ENCODE measurements at places on chromosomes 5 and 9. TPM values are rescaled to one million over a fixed set of nuclear protein-coding genes. Genes with fewer than 3 reads are reported as not detected.

GMCL2 gene
- not detected for total RNA-seq

C9orf50 gene
- total RNA-seq: not detected

ANKRD18A gene
- 6.4 TPM for total RNA-seq

RANBP17 gene
- total RNA-seq: 4.2 TPM

GPR21 gene
- not detected for total RNA-seq

FBP1 gene
- total RNA-seq: not detected

CCL19 gene
- total RNA-seq: not detected

C8G gene
- total RNA-seq: 0.25 TPM

DNA sequence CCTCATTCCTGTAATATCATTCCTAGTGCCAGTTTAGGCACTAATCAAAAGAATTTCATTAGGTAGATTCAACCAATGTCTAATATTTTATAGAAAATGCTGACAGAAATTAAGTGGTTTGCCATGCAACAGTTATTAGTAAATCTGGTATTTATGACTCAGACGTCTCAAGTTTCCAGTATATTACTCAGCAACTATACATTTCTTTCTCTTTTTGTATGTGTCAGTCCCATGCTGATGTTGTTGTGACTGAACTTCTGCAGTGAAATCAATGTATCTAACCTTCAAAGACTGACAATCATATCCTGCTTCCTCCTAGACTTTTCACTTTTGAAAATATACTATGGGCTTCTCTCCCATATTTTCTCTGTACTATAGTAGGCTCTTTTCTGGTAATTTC, 822.5 kb downstream of the NR2F1-AS1 start:
- DNase-seq: peak; percentile 76

DNA sequence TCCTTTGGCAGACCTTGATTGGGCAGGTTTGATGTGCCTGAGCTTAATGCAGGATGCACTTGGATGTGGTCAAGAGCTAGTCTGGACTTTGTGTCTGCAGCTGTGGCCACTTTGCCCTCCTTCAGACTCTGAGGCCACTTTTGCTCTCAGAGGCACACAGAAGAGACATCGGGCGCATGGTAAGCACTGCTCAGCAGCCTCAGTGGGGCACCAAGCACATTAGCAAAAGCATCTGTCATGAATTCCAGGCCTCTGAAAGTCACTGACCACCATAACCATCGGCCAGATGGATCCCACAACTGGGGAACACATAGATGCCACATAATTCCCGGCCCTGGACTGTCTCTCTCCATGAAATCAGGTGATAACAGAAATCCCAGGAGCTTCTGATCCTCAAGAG, 34.3 kb upstream of the ZNF782 start:
- DNase-seq: no peak

- no peak for DNase-seq
Measured at GRCh38 chr9:36961561-36962325, 72.3 kb downstream of the PAX5 start.

- DNase-seq: no peak
Measured at GRCh38 chr9:68860419-68860818, 153.5 kb downstream of the PRKACG start.

DNA sequence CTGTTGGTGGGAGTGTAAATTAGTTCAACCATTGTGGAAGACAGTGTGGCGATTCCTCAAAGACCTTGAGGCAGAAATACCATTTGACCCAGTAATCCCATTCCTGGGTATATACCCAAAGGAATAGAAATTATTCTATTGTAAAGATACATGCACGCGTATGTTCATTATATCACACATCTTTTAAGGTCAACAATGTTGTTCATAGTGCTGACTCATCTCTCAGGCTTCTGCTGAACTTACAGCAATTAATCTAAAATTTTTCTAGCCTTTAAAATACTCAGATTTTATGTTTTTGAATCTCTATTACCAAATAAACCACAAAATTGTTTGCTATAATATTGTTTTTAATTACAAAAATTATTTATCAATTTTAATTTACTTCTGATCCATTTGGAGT, 38.8 kb upstream of the ZNF618 start:
- peak; percentile 7 for DNase-seq

- no peak for DNase-seq
Measured at GRCh38 chr5:2103940-2104339, 221.2 kb upstream of the IRX4 start.

DNA sequence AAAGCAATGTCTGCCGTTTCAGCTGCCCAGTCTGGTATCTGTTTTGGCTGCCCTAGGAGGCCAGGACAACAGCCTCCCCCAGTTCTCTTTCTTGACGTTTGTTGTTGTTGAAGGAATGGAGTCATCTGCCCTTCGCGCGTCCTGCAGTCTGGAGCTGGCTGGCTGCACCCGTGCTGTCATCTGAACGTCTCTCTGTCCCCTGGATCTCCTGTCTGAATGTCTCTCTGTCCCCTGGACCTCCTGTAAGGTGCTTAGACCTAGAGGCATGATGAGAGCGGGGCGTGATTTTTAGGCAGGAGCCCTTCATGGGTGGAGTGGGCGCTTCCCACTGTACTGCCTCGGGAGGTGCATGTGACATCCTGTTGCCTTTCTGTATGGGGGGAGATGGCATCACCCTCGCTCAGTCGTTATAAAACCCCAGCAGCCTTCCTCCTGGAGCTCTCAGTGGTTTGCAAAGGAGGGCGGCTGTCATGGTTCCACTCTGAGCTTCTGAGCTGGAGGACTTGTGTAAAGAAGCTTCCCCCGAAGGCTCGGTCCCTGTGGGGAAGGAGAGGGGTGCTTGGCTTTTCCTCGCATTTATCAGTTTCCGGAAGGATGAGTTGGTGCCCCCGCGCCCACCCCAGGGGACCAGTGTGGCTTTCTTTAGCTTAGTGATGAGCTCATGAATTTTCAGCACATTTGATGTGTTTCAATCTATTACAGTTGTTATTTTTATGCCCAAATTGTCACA, 49.8 kb upstream of the OLFM1 start:
- DNase-seq: no peak

DNA sequence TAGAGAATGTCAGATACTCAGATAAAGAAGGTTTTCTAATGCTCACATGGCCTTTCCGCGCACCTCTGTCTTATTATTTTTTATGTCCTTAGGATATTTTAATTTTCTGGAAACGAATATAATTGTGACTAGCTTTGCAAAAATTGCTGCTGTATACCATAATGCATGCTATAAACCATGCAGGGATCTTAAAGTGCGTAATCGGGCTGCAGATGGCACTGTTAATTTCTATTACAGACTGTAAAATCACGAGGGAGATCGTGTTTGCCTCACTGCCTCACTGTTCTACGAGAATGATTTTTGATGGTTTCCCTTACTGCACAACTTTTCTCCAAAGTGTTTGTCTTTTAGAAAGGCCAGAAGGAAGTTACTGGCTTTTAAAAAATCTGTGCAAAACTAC, 356.1 kb downstream of the TUSC1 start:
- no peak for DNase-seq

DNA sequence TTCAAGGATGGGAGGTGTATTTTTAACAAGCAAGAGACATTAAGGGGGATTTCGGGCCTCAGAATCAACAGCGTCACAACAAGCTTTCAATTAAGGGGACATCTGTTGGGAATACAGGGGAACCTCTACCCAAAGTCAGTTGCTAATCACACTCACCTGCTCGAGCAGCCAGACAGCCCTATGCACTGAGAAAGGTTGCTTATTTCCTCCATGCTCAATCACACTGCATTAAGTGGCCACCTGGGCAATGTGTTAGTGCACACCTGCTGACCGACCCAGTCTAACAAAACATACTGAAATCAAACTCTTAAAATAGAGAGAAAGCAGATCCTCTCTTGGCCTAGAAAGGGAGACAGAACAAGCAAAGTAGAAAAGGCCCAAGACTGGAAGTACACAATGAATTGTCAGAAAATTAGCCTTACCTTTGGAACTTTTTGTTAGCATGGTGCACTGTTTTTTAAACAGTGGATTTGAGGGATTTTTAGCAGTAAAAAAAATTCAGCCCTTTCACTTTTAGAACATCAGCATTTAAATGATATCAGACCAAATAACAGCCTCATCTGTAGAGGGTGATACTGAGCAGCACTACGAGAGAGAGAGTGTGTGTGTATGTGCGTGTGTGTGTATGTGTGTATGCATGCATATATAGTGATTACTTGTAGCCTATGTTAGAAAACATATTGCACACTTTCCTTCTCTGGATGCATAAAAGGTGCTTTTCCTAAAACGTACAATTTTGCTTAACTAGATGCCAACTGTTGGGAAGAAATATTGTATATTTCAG, 1118.6 kb upstream of the DMAC1 start:
- DNase-seq: no peak

DNA sequence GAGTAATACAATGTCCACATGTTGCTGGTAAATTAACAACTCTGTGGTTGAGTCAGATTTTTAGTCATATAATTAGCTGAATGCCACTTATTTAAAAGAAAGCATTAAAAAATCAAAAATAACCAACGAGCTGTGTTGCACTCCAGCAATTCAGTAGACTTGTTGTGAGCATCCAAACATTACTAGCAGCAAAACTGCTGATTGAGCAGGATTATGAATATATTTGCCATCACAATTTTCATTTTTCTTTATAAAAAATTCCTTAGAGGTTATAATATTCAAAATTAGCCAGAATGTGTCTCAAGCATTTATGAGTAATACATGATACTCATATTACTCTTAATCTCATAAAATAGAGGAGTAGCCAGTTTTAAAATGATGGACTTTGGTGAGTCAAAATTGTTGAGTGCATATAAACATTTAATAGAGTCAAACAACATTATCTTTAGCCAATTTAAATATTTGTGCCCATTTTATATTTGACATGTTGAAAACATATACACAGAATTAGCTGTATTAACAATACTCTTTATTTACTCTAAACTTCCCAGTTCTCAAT, 44.0 kb downstream of the ST8SIA4 start:
- DNase-seq: no peak

DNA sequence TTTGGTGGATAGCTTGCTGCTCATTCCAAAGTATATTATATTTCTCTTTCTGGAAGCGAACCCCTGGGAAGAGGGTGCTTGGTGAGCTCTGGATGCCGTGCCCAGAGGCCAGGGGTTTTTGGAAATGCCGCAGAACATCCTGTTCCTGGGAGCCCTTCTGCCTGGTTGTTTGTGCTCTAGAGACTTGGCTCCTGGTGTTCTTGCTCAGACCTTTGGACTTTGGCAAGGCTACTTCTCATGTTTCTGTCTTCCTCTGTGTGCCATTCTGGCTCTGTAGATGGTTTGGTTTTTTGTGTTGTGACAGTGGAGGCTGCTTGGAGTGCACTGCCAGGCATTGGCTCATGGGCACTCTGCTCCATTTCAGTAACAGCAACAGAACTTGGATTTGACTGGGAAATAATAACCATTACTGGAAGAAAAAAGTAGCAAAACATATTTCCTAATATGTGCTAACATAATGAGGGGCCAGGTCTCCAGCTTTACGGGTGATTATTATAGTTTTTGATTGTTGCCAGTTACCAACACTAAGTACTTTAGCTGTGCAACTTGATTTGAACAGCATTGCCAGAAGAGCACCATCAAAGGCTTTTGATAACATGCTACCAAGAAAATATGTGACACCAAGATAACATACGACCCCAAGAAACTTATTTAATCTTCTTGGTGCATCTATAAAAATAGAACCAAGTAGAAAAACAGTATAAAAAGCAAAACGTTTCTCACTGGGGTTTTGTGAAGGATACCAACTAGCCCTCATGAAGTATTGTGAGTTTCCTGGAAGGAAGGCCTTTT, 94.2 kb downstream of the PCSK1 start:
- DNase-seq: no peak

GRCh38 chr9:72185561-72185960, 36.3 kb downstream of the GDA start:
- peak; percentile 28 for DNase-seq

GRCh38 chr5:168101352-168101751, 190.1 kb upstream of the WWC1 start:
- no peak for DNase-seq

GRCh38 chr9:79955300-79955699, 383.5 kb downstream of the TLE4 start:
- DNase-seq: no peak

DNA sequence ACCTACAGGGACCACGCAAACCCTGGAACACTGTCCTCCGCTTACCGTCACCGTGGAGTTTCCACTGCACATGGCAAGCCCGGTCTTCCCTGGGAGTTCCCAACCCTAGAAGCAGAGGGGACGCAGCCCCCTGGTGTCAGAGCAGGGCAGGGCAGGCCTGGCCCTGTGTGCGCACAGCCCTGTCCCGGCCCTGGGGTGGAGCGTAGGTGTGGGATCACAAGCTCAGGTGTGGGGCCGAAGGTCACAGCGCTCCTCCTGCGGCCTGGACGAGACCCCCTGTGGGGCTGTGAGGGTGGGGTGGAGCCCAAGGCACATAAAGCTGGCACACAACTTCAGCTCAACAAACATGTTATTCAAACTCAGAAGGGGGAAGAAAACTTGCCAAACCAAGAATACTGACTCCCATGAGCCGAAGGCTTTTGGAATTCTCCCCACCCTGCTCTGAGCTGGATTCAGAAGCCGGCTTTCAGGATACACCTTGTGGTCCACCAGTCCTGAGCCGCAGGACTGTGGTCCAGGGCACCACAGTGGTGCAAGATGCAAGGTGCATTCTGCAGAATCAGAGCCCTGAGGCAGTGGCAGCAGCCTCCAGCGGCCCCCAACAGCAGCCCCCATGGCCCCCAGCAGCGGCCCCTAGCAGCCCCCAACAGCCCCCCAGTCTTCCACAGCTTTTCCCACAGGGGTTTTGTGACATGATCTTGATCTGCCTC, 11.8 kb upstream of the EXOC3 start:
- no peak for DNase-seq

DNA sequence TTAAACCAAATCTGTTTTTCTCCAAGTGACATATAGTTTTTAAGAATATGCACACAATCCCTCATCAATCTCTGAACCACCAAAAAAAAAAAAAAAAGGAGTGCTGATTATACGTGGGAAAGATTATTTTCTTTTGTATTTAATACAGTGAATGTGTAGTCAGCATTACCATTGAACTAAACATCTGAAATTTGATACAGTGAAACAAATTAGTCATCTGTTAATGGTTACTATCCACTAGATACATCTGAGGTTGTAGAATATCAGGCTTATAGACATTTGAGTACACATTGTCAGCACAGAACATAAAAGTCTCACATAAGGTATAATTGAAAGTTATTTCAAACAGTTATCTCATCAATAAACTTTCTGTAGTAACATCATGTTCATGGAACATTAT, 87.0 kb downstream of the SLF1 start:
- no peak for DNase-seq

DNA sequence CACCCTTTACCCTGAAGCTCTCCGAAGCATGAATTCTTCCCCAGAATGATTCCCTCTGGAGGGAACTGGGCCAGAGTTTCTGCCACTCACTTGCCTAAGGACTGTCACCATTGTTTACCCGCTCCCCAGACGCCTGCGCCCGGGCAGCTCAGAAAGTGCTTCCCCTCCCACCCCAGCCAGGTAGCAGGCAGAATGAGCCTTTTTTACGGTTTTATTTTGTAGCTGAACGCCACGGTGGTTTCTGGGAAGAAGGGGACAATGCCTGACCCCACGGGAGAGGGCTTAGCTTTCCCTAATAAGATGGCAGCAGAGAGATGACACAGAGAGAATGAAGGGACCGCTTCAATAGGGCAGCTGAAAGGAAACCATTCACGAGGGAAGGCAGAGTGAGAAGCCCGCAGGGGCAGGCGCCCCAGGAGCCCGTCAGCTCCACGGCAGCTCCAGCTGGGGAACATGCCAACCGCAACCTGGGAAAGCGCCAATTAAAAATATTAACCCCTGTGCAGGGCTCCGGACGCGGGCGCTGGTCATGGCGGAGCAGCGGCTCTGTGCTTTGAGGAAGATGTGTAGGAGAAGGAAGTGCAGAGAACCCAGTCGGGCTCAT, 20.4 kb upstream of the NTNG2 start:
- peak; percentile 7 for DNase-seq

- DNase-seq: no peak
Measured at GRCh38 chr9:137128862-137129455, 10.0 kb upstream of the GRIN1 start.

All from foreskin keratinocyte (primary cell).